ENCODE measurements at places on chromosomes 7 and 10.

DNA sequence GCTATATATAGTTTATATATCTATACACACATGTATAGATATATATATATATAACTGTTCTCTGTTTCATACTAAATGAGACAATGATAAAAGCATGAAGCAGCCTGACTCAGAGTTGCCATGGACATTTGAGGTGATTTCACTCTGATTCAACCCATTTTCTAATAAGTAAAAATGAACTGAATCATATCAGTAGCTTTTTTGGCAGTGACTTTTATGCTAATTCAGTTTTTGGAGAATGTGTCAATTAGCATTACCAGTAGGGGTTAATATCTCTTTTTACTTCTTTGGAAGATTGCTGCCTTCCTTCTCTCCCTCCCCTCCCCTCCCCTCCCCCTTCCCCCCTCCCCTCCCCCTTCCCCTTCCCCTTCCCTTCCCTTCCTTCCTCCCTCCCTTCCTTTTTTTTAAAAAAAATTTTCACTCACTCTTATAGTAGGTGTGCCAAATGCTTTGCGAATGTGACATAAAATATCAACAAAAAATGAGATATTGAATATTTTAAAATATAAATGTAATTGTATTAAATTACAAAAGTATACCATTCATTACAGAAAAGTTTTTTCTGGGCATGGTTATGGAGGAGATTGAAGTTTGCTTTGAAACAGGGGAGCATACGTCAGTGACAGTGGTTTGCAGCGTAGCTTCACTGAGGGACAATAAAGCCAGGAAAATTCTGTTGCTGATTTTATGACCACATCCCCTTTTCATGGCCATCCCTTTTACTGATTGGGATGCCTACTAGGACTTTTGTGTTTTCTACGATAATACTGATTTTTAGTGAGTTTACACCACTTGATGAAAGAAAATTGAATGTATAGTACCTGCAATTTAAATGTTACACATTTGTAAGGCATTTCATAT, 64.0 kb upstream of the KLF6 start:
- no peak for DNase-seq

DNA sequence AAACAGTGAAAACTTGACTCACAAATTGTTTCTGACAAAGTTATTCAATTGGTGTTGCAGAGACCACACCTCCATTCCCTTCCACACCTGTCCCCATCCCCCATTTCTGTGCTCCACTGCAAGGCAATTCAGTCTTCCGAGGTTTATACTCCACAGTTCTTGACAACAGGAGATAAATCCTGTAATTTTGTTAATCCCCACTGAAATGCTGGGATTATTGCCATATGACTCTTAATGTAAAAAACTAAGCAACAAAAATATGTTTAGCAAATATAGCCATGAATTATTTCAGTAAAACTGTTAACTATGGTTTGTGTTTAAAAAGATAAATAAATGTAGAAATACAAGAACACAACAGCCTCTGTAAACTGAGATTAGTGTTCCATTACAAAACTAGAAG, 170.1 kb upstream of the SEMA3D start:
- DNase-seq = no peak

DNA sequence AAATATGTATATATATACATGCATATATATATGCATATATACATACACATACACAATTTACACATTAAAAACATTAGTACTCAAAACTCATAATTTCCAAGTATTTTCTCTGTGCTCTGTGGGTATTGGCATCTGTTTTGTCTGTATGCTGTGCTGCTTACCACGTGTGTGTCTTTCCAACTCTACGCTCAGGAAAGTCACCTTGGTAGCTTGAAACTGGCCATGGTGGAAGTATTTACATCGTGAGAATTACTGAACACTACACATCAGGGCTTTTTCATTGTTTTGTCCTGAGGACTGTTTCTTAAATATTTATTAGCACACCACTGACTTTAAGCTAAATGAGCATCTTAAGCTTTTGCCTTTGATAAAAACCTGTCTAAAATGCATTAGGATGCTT, 79.6 kb downstream of the CREM start:
- DNase-seq = no peak

- DNase-seq = no peak
These were observed 5.7 kb upstream of the MSS51 start for GRCh38 chr10:73439055-73439454.

DNA sequence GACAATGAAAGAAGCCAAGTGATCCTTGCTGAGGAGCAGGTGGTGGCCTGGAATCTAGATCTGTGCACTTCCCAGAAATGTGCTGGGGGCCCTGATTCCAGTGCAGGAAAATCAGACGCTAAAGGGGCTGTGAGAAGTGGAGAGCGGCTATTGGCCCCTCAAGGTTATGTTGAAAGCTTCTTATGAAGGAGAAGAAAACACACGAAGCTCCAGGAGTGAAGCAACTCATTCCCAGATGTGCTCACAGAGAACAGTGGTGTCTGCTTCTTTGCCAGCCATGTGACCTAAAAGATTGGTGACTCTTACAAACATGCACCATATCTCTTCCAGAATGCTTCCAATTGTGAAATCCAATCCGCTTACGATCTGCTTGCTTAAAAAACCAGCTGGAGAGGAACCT, 679.3 kb upstream of the IGFBP3 start:
- no peak for DNase-seq

GRCh38 chr7:37356911-37357636, 91.6 kb downstream of the ELMO1 start:
- DNase-seq = no peak

GRCh38 chr7:49488573-49488972, 284.9 kb upstream of the VWC2 start:
- DNase-seq = no peak

Data from CD4-positive, alpha-beta T cell (primary cell).